ENCODE measurements at places on chromosomes 7 and 10.

DNA sequence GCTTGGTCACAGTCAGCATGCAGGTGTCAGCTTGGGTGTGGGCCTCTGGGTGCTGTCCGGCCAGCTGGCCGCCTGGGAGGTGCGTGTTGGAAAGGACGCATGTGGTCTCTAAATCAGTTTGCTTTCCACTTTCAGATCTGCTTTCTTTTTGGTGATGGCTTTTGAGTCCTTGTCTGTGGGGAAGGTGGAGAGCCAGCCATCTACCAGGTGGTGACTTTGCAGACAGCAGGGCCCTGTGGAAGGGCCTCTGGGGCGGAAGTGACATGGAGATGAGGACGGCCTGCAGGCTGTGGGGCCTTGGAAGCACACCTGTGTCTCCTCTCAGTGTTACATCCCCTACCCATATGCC, 59.4 kb downstream of the WDR37 start:
- DNase-seq = no peak

DNA sequence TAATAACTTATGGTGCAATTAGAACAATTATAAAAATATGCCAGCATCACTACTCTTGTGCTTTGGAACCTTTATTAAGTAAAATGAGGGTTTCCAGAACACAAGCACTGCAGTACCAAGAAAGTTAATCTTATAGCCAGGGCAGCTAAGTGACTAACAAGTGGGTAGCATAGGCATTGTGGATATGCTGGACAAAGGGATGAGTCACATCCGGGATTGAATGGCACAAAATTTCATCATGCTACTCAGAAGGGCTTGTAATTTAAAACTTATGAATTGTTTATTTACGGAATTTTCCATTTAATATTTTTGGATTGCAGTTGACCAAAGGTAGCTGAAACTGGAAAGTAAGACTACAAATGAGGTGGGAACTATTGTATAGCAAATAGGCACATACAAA, 250.6 kb downstream of the C7orf25 start:
- DNase-seq = peak; percentile 31

- DNase-seq = no peak
Measured at GRCh38 chr7:30802812-30803211, 31.6 kb downstream of the MINDY4 start.

DNA sequence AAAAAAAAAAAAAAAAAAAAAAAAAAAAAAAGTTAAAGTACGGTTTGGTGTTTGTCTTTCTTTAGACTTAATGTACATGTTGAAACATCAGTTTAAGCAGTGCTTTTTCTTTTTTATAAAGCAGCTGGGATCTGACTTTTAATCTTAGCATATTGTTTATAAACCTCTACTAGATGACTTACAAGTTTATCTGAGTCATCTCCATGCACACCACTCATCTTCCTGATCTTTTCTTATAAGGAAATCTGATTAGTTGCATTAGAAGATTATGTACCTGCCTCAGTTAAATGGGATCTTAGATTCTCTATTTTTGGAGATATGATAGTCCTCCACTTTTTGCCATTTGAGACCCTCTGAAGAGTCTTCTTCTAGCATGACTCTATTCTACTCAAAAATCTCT, 391.9 kb upstream of the LRGUK start:
- DNase-seq = no peak

DNA sequence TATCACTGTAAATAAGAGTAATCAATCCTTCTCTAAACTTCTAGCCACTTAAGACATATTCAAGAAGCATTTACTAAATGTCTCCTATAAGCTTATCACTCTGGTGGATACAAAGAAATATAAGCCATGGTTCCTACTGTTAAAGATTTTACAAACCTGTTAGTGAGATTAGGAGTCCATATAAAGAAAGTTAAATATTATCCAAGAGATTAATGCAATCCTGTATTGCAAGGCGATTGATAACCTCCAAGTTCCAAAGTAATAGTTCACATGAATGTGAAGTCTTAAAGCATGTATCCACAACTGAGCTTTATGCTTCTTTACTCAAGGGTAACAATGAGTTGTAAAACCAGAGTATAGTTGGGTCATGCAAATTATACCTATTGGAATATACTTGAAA, 12.6 kb upstream of the BET1 start:
- no peak for DNase-seq
